Neural cell (in vitro differentiated cells): ENCODE measurements at places on chromosomes 13 and 19. TPM values are rescaled to one million over a fixed set of nuclear protein-coding genes. Genes with fewer than 3 reads are reported as not detected.

MAB21L1 gene
- polyA plus RNA-seq, result 0.07 and 0.28 TPM in 2 replicates

MATK gene
- polyA plus RNA-seq, result 2.6 and 4.1 TPM in 2 replicates

CGB8 gene
- not detected in 2 replicates for polyA plus RNA-seq

CYP4F2 gene
- polyA plus RNA-seq, result 0.36 TPM in 1 of 2 replicates, not detected in the other

GPC5 gene
- polyA plus RNA-seq, result 4.6 and 5.0 TPM in 2 replicates

MARCHF2 gene
- polyA plus RNA-seq, result 57.3 and 67.9 TPM in 2 replicates

FFAR2 gene
- not detected in 2 replicates for polyA plus RNA-seq

ZNF429 gene
- polyA plus RNA-seq, result 54.1 and 65.4 TPM in 2 replicates

ATP4A gene
- 0.34 TPM in 1 of 2 replicates, not detected in the other for polyA plus RNA-seq

IGLON5 gene
- polyA plus RNA-seq, result 13.5 and 18.3 TPM in 2 replicates

ACER1 gene
- 0.62 TPM in 1 of 2 replicates, not detected in the other for polyA plus RNA-seq

INSL3 gene
- polyA plus RNA-seq, result not detected in 2 replicates

ACTL9 gene
- polyA plus RNA-seq, result not detected in 2 replicates

TMPRSS9 gene
- polyA plus RNA-seq, result not detected in 2 replicates

SHISA7 gene
- 4.5 and 7.1 TPM in 2 replicates for polyA plus RNA-seq

PSG1 gene
- not detected in 2 replicates for polyA plus RNA-seq

RUBCNL gene
- polyA plus RNA-seq, result 0.48 TPM in 1 of 2 replicates, not detected in the other

SULT2B1 gene
- not detected in 2 replicates for polyA plus RNA-seq

C1QTNF9B gene
- 0.24 and 1.5 TPM in 2 replicates for polyA plus RNA-seq

RFPL4AL1 gene
- polyA plus RNA-seq, result not detected in 2 replicates

ZNF471 gene
- 30.0 and 31.1 TPM in 2 replicates for polyA plus RNA-seq

S1PR4 gene
- polyA plus RNA-seq, result not detected in 2 replicates
